ENCODE measurements at places on chromosomes 4 and X.
A peak's percentile ranks its signal among the peaks of the same experiment; 100 is the strongest.

GRCh38 chr4:19497705-19498104, 754.0 kb upstream of the SLIT2 start:
- DNase-seq: no peak

DNA sequence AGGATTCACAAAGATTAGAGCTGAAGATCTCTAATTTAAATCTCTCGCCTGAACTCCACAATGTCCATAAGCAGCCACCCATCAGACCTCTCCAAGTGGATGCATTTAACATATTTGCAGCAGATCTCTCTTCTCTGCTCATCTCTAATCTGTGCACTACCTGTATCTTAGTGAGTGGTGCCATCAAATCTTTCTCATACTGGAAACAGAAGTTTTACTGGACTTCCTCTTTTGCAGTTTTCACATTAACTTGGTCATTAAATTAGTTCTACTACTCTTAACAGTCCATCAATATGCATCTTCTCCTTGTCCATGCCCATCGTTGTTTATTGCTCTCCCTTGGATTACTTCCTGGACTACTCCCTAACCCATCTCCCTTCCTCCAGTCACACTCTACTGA, 488.5 kb downstream of the IL15 start:
- DNase-seq: no peak

DNA sequence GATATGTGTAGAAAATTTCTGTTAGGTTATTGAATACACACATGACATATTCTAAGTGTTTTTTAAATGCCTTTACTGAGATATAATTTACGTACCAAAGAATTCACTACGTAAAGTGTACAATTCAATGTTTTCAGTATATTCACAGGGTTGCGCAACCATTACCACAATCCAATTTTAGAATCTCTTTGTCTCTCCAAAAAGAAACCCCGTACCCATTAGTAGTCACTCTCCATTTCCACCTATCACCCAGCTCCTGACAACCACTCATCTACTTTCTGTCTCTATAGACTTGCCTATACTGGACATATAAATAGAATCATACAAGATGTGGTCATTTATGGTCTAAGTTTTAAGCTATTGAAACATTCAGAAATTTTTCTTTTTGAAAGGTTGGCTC, 53.0 kb upstream of the FBXW7 start:
- no peak for DNase-seq

DNA sequence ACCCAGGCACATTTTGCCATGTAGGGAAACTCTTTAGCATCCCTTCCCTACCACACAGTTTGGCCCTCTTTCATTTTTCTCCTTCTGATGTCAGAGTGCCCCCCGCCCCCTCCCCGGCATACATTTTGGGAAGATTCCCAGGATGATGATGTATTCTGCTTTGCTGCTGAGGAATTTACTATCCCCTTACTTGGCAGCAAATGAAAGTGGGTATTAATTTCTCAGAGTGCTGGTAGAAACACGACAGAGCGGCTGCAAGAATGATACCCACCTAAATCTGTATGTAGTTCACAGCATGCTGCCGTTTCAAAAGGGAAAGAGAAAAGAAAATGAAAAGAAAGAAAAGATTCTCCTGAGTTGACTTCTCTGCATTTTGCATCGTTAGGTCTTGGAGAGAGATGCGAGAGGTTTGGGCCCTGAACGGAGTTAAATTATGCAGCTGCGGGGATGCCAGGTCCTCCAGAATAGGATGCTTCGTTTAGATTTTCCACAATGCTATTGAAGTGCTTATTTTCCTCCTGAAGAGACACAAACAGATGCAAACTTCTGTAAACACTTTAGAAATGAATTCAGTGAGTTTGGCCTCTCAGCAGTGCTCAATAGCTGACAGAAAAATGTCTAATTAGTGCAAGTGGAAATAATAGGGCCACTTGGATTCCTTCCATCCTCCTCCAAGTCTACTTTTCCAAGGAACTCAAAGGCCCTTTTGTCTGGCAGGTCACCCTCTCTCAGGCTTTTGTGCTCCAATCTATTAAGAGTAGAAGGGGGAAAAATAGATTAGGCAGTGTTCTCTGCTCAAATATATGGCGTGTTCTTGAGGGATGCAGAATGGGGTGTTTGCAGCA, 106.2 kb downstream of the ALPK1 start:
- DNase-seq: no peak

GRCh38 chr4:164383358-164384220, 370.3 kb upstream of the SMIM31 start:
- peak; percentile 24 for DNase-seq

DNA sequence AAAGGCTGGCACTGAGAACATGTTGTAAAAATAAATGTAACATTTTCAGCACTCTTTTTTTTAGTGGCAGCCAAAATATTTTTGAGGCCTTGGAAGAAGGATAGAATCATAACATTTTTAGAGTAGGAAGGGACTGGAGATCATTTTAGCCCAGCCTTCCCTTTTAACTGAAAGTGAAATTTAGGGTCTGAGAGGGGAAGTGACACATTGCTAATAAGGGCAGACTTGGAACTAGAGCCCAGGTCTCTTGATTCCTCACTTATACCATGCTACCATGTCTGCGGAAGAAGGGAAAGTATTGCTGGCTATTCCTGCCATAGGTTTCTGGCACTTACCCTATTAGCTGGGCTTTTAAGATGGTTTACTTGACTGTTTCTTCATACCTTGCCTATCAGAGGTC, 4.8 kb downstream of the WDR44 start:
- DNase-seq: no peak

DNA sequence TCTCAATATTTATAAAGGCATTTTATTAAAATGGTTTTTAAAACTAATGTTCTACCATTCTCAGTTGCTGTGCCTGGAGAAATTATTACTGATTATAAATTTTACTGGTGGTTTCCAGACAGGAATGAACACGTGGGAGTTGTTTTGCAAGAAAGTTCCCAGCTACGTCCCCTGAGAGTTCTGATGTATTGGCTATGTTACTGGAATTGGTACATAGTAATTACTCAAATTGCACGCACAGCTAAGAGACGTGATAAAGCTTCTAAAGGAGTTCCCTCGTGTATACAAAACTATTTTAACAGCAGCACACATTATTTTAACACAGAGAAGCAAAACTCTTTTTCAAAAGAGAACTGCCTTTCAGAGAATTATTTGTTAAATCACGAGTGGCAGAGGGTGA, 292.2 kb downstream of the NLGN4X start:
- no peak for DNase-seq

DNA sequence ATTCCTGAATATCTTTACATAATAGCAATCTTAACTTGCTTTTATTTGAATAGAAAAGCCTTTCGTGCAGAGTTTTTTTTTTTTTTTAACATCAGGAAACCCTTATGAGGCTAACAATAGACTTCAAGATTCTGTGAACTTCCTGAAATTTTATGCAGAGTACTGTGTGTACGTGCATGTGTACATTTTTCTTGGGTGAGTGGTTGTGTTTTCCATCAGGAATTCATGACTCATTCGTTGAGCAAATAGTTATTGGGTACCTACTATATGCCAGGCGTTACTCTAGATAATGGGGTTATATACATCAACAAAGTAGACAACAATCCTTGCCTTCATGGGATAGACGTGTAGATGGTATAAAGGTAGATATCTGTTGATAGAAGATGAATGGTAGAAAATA, 59.1 kb downstream of the MRPL1 start:
- DNase-seq: no peak

- DNase-seq: no peak
These were observed 120.7 kb upstream of the MED14 start for GRCh38 chrX:40855932-40856515.

- no peak for DNase-seq
These were observed 17.6 kb downstream of the TRIM61 start for GRCh38 chr4:164959896-164960295.

DNA sequence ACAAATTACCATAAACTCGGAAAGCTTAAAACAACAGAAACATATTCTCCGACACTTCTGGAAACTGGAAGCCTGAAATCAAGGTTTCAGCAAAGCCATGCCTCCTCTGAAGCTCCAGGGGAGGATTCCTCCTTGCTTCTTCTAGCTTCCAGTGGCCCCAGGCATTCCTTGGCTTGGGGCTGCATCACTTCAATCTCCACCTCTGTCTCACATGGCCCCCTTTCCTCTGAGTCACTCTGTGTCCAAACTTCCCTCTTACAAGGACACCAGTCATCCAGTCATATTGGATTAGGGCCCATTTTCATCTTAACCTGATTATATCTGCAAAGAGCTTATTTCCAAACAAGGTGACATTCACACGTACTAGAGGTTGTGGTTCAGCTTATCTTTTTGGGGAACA, 17.3 kb downstream of the PARM1 start:
- DNase-seq: no peak

- DNase-seq: no peak
These were observed 19.2 kb downstream of the LAMTOR3 start for GRCh38 chr4:99875071-99875470.

- no peak for DNase-seq
These were observed 259.6 kb upstream of the GNPDA2 start for GRCh38 chr4:44985938-44986337.

DNA sequence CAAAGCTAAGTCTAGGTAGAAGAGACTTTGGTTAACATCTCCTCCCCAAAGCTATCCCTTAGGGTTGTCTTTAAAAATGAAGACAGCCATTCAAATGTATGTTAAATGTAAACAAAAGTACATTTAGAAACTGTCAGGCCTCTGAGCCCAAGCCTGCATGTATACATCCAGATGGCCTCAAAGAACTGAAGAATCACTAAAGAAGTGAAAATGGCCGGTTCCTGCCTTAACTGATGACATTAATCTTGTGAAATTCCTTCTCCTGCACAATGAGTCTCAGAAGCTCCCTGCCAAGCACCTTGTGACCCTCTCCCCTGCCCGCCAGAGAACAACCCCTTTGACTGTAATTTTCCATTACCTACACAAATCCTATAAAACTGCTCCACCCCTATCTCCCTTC, 377.9 kb downstream of the FAM133A start:
- no peak for DNase-seq

- DNase-seq: no peak
These were observed 22.1 kb downstream of the DGKK start for GRCh38 chrX:50448565-50448964.

DNA sequence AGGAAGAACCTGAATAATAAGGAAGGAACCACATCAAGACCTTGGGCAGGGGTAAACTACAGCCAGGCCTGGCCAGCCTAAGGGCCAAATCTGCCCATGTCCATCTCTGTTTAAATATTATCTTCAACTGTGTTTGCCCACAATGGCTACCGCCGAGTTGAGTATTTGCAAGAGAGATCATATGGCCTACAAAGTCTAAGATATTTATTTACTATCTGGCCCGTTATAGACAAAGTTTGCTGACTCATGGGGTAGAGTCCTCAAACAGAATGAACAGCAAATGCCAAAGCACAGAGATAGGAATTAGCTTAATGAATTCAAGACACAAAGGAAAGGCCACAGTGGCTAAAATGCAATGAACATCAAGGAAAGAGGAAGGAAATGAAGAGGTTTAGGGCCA, 44.8 kb downstream of the RPS6KA3 start:
- no peak for DNase-seq

DNA sequence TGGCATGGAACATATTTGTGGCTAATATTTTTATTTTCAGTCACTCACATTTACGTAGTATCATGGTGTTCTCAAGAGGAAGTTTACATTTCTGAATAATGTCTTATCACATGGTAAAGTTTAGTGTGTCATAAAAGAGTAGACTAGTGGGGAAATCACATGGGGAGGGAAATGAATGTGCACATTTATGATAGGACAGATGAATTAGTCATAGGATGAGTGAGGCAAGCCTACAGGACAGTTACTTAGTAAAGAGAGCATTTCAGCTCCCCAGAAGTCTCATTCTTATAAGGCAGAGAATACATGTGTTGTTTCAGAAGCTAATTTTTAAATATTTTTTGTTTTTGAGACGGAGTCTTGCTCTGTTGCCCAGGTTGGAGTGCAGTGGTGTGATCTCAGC, 6.2 kb downstream of the GK start:
- no peak for DNase-seq

DNA sequence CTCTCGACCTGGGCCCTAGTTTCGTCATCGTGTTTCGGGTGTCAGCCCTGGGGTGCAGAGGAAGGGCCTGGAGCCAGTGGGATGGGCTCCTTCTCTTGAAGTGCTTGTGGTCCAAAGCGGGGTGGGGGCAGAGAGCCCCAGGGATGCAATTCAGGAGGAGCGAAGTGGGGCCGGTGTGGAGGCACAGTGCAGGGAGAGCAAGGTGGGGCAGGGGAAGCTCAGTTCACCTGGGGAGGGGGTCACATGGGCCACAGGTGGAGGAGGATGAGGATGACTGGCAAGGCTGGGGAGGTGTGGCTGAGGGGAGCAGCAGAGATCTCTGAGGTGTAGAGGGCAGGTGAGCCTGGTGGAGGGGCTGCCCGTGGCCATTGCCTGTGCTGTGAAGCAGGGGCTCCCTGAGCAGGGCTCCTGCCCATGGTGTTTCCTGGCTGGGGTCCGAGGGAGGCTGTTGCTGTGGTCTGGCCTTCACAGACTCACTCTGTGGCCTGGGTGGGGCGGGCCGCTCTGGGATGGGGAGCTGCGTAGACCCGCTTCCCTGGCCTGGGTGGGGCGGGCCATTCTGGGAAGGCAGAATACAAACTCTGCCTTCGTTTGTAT, 6.9 kb downstream of the SORCS2 start:
- DNase-seq: no peak

DNA sequence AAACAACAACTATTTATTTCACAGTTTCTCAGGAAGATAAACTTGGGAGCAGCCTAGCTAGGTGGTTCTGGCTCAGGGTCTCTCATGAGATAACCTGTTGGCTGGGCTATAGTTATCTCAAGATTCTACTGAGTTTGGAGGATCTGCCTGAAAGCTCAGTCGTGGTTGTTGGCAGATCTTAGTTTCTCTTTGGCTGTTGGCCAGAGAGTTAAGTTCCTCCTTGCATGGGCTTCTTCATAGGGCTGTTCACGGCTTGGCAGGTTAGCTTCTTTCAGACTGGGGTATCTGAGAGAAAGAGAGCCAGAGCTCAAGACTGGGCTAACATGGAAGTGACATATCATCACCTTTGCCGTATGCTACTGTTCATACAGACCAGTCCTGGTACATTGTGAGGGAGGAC, 28.7 kb downstream of the SEC24B start:
- DNase-seq: no peak

- DNase-seq: no peak
These were observed 148.0 kb upstream of the STX18 start for GRCh38 chr4:4689694-4690440.

DNA sequence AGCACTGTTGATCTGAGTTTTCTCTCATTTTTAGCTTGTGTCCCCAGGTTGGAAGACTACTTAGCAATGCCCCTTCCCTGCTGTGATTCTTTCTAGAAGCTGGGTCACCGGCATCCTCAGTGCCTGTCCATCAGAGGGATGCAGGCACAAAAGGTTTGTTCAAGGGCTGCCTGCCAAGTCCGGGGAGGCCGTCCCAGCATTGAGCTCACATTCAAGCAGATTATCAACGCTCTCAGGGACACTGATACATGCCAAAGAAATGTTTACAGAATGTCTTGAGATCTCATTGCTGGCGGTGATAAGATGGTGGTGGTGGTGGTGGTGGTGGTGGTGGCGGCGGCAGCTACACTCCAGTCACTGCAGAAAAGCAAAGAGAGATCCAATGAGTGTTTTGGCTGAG, 79.6 kb upstream of the VCX3A start:
- DNase-seq: no peak

DNA sequence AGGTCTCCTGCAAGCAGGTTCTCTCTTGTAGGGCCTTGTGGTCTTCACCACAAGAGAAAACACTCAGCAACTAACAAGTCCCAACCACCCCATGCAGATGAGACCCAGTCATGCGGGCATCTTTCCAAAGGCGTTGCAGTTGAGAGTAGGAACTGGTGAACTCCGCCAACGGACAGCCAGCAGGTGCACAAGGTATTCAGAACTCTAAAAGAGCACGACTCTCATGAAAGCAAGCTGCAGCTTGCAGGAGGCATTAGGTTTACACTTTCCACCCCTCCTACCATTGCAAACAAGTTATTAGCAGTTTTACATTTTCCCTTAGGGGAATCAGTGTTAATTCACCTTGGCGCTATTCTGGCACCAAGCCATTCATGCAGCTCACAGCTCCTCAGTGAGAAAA, 173.4 kb upstream of the KIT start:
- DNase-seq: no peak
